ENCODE measurements at places on chromosomes 12 and 14.

DNA sequence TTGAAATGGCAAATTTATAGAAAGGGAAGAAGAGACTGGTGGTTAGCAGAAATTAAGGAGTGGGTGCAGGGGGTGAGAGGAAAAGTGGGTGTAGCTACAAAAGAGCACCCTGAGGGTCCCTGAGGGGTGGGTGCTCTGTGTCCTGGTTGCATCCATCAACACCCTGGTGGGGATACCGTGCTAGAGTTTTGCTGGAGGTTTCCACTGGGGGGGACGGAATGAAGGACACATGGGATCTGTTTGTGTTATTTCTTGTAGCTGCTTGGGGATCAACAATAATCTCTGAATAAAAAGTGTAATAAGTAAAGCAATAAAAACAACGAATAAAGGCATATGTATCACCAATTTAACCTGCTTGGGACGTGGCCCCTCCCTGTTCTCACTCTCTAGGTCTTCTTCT lies 175.3 kb downstream of the KIF26A start:
- DNase-seq, result no peak

DNA sequence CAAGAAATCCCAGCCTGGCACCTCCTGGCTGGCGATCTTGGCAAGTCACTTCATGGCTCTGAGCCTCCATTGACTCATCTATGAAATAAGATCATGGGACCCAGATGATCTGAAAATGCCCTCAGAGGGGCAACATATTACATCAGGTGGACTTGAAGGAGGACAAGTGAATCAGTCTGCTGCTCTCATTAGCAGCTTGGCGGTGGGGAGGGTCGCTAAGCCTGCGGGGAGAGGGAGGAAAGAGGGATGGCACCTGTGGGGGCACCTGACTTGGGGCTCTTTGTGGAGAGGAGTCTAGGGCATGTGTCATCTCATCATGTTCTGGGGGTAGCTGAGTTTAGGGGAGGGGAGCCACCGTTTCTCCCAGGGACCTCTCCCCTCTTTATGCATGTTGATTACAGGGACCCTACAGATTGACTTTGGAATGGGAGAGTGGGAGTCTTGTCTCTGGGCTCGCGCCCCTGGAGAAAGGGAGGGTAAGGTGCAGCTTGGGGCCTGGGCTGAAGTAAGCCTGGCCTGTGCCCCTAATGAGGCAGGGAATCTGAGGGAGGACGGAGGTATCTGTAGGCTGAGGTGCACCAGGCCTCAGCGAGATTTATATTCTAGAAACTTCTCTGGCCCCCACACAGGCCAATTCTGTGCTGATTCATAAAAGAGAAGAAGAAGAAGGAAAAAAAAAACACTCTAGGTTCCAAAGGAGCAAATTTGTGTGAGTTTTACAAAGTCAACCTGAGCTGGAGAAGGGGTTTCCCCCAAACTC lies 29.3 kb upstream of the BATF start:
- DNase-seq, result no peak

DNA sequence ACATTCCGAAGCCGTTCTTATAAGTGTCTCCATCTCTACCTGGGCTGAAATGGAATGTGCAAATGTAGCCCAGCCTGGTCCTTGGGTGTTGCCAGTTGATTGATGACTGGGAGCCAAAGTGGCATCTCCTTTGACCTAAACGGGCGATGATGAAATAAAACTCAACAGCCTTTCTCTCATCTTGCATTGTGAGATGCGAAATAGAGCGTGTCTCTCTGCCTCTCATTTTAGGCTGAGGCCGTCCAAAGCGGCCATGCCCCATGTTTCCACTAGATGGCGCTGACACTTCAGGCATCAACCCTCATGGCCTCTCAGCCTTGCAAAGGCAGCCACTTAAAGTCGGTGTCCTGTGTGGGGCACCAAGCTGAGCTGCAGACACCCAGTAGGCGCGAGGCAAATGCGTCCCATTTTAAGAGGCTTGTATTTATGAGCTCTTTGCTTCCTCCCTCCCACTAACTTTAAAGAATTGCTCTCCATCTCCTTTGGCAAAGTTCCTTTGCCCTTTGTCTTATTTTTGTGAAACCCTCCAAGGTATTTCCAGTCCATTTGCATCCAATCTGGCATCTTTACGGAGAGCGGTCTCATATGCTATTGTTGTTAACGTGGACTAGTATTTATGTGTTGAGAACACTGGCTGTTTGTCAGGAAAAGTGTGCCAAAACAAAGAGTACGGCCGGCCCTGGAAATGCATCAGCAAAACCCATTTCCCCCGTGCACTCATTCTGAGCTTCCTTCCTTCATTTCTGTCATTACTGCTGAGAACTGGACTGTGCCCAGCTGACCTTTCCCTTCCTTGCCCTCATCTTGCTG lies 25.0 kb downstream of the GPRC5A start:
- DNase-seq, result peak; percentile 62

GRCh38 chr12:92255741-92256140 lies 110.1 kb upstream of the BTG1 start:
- DNase-seq, result no peak

GRCh38 chr12:237026-237815 lies 23.3 kb upstream of the SLC6A12 start:
- no peak for DNase-seq

- DNase-seq, result no peak
Measured at GRCh38 chr12:113194971-113195391, 9.5 kb downstream of the RITA1 start.

DNA sequence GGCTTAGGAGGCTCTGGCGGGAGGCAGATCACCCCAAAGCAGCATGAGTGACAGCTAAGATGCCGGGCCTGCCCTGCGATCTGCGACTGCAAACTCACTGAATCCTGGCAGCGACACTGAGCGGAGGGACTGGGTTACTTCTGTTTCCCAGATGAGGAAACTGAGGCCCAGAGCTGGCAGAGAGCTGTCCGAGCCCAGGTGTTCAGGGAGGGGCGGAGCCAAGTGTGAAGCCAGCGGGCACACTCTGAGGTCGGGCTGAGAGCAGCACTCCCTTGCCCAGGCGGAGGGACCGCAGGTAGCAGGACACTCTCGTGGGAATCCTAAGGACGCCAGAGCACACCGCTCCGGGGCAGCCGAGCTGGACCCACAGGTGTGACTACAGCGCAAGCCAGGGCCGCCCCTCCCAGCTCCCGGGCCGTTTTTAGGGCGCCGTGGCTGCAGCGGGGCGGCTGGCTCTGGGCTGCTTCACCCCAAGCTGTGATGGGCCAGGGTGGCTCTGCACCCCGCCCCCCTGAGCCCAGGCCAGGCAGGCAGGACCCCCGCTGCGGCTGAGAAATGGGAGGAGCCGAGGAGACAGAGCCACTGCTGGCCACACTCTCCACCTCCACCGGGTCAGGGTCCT lies 27.4 kb downstream of the MMP17 start:
- no peak for DNase-seq

DNA sequence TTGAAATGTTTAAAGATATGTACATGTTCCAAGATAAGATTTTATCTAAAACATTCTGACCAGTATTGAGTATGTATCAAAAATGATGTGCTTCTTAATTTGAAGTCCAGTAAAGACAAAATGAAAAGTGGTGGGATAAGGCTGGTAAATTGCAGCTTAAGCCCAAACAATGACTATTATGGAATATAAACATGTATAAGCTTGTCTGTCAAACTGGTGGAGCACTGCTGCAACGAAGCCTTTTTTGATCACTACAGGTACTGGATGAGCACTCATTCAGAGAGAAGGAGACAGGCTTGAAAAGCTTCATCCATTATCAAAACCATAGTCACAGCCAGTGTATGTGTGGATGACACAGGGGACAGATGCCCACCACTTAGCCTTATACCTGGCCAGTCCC lies 138.4 kb downstream of the ATP23 start:
- no peak for DNase-seq

- DNase-seq, result no peak
Measured at GRCh38 chr14:54629183-54629582, 62.3 kb downstream of the SAMD4A start.

DNA sequence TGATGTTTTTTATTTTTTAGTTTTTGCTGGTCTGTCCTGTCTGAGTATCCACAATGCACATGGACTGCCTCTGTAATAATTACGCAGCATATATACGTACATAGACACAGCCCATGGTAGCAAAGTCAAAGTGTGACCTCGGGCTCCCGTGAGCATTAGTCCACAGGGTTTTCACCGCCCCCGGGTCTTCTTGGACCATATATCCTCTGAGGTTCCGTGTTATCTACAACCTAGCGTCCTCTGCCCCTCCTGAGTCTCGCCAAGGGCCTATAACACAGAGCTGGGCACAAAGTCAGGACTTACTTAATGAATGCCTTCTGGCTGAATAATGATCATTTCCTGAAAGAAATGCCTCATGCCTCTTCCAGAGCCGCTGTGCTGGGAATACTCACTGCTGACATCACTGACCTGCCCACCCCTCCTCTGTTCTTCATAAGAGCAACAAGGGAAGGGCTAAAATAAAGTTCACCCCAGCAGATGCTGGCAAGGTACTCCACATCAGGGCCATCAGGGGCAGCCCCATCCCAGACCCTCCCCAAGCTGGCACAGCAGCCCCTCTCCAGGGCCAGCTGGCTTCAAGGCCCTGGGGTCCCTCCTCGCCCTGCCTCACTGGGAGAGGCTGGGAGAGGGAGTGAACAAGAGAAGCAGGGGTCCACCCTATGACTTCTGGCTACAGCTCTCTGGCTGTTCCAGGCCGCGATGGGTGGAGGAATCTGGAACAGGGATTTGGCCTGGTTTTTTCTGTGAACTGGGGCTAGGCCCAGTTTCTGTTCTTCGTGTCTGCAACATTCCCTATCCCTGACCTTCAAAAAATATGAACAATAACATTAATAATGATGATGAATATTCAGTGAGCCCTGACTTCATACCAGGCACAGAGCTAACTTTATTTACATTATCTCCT lies 7.9 kb downstream of the HDAC7 start:
- DNase-seq, result no peak

DNA sequence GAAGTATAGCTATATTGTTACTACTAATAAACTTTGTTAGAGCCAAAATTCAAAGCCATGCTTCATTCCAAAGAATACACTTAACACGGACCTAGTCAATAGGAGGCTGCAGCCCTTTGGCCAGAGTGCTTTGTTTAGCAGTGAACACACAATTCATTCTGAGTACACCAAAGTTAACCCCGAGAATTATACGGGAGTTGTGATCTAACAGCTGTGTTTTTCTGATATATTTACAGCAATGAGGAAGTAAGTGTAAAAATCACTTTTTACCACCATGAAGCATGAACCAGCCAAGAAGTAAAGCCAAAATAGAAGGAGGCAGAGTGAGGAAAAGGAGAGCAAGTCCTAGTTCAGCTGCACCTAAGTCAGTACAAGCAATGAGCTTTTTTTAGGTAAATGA lies 156.8 kb upstream of the PDE3A start:
- no peak for DNase-seq

GRCh38 chr12:18057051-18057450 lies 32.9 kb downstream of the RERGL start:
- DNase-seq, result no peak

DNA sequence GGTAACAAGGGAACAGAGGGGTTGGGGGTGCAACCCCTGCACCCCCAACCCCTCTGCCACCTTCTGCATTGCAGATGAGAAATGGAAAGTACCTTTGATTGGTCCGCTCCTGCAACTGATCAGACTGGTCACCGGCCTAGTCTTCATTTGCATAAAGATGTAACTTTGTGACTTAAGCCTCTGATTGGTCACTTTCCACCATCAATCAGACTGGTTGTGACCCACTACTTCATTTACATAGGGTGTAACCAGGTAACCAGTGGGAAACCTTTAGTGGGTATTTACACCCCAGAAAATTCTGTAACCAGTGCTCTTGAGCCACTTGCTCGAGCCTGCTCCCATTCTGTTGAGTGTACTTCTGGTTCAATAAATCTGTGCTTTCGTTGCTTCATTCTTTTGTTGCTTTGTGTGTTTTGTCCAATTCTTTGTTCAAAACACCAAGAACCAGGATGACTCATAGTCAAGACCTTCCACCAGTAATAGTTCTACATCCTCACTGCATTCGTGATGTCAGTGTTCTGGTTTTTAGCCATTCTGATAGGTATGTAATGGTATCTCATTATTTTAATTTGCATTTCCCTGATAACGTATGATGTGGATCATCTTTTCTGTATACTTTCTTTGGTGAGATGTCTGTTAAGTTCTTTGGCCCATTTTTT lies 30.8 kb downstream of the LEMD3 start:
- DNase-seq, result no peak

DNA sequence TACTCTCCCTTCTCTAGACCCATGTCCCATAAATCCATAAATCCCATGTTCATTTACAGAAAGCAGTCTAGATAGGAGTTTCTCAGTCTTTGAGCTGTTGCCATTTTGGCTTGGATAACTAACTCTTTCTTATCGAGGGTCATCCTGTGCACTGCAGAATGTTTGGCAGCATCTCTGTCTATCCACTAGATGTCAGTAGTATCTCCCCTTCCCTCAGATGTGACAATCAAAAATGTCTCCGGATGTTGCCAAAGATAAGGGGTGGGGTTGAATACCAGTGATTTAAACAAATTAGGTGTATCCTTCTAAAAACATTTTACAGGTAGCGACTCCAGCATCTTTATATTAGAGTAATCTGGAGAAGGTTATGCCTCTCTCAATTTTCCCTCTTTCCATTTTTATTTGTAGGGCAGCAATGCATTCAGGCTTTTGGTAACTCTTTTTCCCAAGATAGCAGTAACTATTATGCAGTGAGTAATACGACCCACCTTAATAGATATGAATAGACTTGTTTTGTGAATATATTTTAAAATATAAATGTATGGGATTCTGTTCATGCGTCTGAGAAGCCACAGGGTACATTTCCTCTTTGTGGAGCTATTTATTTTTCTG lies 100.7 kb downstream of the LRRK2 start:
- DNase-seq, result no peak

DNA sequence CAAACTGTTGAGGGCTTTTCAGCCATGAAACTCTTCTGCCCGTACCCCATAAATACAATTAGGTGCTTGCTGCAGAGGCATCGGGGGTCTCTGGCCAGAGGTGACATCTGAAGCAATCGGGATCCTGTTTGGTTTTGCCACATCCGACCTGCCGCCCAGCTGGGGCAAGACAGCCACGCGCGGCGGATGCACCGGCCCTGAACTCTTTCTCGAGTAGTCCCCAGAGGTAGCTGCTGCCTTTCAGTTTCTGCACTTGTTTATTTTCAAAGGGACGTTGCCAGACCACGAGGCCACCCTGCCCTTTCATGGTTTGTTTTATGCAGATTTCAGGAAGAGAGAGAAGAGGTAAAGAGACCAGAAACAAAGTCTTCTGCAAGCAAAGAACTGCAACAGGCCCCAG lies 10.6 kb upstream of the MLXIP start:
- DNase-seq, result no peak

- no peak for DNase-seq
Measured at GRCh38 chr14:101598159-101598558, 36.9 kb downstream of the DIO3 start.

DNA sequence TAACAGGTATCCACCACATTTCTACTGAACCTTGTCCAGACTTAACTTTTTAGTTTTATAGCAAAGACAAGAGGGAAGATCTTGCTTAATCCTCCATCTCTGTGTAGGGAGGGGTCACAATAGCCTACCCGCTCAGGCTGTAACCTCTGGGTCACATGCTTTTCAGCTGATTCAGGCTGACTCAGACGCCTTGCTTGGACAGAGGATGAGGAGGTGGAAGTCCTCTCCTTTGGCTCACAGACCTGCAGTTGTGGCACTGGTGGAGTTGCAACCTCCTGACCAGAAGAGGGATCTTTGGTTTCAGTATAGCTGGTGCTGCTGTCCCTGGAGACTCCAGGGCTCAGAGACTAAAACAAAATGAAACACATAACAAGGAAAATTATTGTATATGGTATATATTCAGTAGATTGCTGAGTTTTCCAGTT lies 16.2 kb downstream of the ACIN1 start:
- DNase-seq, result no peak

GRCh38 chr12:3994500-3994899 lies 121.3 kb upstream of the PARP11 start:
- DNase-seq, result no peak
